ENCODE measurements at places on chromosomes 4 and X.

- DNase-seq, result no peak
Measured at GRCh38 chr4:8276358-8277240, 7.0 kb downstream of the HTRA3 start.

DNA sequence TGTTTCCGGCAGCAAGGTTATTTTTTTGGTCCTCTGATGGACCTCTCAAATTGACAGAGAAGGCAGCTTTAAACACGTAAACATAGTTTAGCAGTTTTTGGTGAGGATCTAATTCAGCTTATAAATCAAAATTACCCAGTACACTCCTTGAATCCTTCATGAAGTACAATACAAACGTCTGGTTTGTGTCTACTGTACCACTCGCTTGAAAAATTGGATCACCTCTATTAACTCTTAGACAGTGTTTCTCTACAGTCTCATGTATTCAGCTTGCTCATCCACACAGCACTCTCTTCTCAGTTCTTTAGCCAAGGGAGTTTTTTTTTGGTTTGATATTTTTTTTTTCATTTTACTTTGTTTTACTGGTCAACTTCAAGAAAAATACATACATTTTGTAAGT, 113.5 kb downstream of the RNF150 start:
- DNase-seq, result no peak

GRCh38 chr4:121758925-121759568, 5.9 kb downstream of the SMIM43 start:
- no peak for DNase-seq

DNA sequence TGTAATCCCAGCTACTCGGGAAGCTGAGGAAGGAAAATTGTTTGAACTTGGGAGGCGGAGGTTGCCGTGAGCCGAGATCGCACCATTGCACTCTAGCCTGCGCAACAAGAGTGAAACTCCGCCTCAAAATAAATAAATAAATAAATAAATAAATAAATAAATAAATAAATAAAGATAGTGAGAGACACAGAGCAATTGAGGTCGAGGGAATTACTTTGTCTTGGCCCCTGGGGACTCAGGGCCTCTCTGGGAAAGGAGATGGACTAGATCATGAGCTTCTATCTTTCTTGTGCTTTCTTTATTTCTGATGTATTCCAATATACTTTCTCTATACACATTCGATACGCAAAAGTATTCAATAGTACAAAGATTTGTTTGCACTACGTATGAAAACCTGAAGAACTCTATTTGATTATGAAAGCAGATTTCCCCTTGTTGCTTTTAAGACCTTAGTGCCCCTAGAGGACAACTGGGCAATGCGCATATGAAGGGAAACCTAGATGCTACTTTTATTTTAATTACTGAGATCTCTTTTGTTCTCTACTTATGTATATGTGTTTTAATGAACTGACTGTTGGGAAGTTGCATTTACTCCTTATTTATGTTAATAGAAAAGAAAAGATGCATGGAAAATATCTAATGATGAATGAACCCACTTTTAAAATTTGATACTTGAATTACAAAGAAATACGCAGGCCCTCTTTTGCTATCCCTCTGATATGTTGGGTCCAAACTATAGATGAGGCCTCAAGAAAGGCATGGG, 12.8 kb upstream of the ELOVL6 start:
- DNase-seq, result no peak

DNA sequence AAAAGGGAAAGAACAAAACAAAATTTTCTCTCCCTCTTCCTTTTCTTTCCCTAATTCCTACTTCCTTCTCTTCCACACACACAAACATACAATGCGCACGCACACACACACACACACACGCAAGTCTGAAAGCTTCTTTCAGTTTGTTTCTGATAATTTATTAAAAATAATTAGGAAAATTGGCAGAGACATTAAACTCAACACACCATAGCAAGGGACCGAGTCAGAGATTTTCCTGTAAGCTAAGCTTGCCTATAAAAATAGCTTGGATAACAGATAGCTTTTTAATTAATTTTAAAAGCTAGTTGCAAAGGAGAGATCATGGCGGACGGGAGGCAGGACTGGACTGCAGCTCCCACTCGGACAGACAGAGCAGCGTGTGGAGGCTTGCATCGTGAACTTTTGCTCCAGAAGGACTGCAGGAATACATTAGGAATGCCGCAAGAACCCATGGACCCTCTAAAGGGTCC, 92.6 kb upstream of the MAPK10 start:
- DNase-seq, result no peak

DNA sequence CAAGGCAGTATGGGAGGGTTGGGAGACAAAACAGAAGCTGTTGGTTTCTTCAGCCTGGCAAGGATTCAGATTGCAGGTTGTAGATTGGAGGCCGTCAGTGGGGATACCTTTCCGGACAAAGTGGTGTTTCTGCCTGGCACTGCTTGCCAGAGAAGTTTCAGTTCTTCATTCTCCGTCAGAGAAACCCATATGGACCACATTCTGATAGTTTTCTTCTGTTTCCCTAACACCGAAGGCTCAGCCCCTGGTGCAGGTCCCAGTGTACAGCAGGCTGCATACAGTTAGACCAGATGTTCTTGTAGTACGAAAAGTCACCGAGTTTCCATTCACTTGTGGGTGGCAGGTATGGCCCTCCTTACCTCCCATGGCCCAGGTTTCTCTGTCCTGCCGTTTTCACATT, 107.3 kb downstream of the PTTG2 start:
- DNase-seq, result no peak

- no peak for DNase-seq
Measured at GRCh38 chr4:6475492-6476020, 3.1 kb upstream of the PPP2R2C start.

DNA sequence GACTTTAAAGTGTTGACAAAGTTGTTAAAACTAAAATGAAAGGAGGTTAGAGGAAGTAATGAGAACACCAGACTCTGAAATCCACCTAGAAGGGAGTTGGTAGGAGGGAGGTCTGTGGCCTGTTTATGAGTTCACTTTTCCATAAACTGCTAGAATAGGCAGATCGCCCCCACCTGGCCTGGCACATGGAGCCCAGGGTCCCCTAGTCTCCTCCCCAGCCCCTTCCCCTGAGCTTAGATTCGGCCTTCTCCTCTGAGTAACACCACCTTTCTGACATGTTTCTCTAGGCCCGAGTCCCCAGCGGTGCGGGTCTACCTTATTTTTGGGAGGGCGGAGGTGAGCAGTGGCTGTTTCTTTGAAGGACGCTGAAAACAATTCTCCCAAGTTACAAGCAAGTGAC, 54.5 kb upstream of the FAT1 start:
- no peak for DNase-seq

Measured in activated CD8-positive, alpha-beta memory T cell treated with anti-CD3 and anti-CD28 coated beads for 1 hour (primary cell).